Cardiac muscle cell (in vitro differentiated cells and primary cell): ENCODE measurements at places on chromosomes 2 and 18. TPM values are rescaled to one million over a fixed set of nuclear protein-coding genes. Genes with fewer than 3 reads are reported as not detected.

GRCh38 chr2:135532581-135532980, 1.3 kb downstream of the R3HDM1 start:
- no peak for DNase-seq
- peak overlapping the region; percentile 73 for H3K4me3 ChIP-seq
- H3K27ac ChIP-seq, result peak overlapping the region; percentile 94
- peaks cover 7% of the 10 kb centered on the region for H3K4me1 ChIP-seq

DNA sequence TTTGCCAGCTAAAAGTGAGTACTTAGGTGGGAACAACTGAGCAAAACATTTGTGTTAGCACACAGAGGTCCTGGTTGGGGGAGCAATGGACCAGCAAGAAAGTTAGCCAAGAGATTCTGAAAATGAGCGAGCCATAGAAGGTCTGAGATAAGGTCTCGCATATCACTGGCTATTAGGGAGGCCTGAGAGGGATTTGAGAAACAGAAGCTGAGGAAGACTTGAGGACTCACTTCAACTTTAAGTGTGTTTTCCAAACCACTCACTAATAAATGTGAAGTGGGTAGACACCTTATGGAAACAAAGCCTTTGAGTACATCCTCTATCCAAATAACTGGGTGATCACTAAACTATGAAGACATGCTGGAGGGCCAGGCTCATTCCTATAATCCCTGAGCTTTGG, 958.5 kb downstream of the DPP10 start:
- no peak overlapping the region for H3K4me3 ChIP-seq
- no peaks in the 10 kb centered on the region for H3K36me3 ChIP-seq
- H3K27me3 ChIP-seq, result no peaks in the 10 kb centered on the region

- peak; percentile 63 for DNase-seq
- no peak overlapping the region for H3K4me3 ChIP-seq
- no peaks in the 10 kb centered on the region for H3K27me3 ChIP-seq
- H3K36me3 ChIP-seq, result no peaks in the 10 kb centered on the region
- no peaks in the 10 kb centered on the region for H3K4me1 ChIP-seq
Measured at GRCh38 chr2:35428548-35428947, 927.0 kb upstream of the CRIM1 start.

DNA sequence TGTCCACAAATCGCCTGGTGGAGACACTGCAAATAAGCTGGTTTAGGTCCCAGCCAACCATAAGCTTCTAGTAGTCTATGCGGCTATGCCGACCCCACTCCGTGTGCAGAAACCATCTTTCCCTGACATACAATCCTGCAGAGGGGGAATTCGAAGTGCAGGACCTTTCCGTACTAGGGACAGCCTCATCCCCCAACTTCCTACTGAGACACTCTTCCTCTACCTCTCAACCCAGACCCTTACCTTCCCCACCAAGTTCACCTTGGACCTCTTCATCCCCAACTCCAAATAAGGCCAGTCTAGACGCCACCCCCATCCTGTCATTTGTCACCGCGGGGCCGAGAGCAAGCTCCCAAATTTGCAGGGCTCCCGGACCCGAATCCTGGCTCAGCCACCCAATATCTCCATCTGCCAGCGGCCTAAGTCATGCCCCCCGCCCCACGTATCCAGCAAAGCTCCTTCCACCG, 496 bp downstream of the SUCLG1 start:
- H3K4me3 ChIP-seq, result peak overlapping the region; percentile 68
- peaks cover 7% of the 10 kb centered on the region for H3K4me1 ChIP-seq
- peak overlapping the region; percentile 87 for H3K27ac ChIP-seq
- DNase-seq, result peak; percentile 32

DNA sequence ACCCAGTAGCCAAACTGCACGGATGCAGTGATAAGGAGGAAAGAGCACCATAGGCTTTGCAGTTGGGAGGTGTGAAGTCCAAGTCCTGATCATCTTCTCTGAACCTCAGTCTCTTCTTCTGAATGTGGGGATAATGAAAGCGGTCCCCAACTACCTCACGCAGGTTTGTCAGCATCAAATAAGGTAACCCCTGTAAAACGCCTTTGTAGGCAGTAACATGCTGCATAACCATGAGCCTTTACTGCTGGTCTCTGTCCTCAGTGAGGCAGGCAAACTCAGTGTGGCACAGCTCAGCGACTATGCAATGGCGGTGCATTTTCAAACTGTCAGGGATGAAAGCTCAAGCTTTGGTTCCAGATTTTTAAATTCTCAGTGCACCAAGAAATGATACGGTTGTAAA, 46.1 kb downstream of the DNMT3A start:
- H3K27ac ChIP-seq, result peak overlapping the region; percentile 85
- no peak overlapping the region for H3K4me3 ChIP-seq
- no peak for DNase-seq

RMC1 gene
- 10.4 and 13.5 TPM in 2 replicates for total RNA-seq
